ENCODE measurements at places on chromosomes 11 and 22.

- DNase-seq = no peak
These were observed 1.1 kb downstream of the MAPK12 start for GRCh38 chr22:50260434-50260800.

GRCh38 chr22:40289991-40290459, 56.3 kb upstream of the ADSL start:
- peak; percentile 35 for DNase-seq

- DNase-seq = no peak
These were observed 728.8 kb downstream of the NELL1 start for GRCh38 chr11:21398195-21398594.

DNA sequence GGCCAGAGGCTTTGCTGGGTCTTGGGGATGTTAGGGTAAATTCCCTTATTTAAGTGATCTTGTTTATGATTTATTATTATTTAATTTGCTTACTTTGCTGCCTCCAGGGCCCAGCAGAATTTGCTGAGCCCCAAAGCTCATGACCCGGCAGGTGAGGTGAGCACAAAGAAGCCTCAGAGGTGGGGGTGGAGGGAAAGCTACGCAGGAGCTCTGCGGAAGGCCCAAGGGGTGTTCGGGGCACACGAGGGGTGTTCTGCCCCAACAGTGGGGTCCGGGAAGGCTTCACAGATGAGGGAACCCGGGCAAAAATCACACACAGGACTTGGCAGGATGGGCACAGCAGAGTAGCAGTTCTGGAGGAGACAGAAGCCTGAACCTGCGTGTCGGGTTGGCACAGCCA, 6.7 kb upstream of the LINC01488 start:
- no peak for DNase-seq

GRCh38 chr22:49143812-49144211, 683.9 kb downstream of the BRD1 start:
- no peak for DNase-seq

GRCh38 chr11:77783025-77783424, 37.5 kb downstream of the RSF1 start:
- DNase-seq = no peak

- no peak for DNase-seq
These were observed 14.4 kb downstream of the CDKN1C start for GRCh38 chr11:2870969-2871680.

- DNase-seq = no peak
These were observed 30.3 kb downstream of the SAMM50 start for GRCh38 chr22:43985532-43985931.

DNA sequence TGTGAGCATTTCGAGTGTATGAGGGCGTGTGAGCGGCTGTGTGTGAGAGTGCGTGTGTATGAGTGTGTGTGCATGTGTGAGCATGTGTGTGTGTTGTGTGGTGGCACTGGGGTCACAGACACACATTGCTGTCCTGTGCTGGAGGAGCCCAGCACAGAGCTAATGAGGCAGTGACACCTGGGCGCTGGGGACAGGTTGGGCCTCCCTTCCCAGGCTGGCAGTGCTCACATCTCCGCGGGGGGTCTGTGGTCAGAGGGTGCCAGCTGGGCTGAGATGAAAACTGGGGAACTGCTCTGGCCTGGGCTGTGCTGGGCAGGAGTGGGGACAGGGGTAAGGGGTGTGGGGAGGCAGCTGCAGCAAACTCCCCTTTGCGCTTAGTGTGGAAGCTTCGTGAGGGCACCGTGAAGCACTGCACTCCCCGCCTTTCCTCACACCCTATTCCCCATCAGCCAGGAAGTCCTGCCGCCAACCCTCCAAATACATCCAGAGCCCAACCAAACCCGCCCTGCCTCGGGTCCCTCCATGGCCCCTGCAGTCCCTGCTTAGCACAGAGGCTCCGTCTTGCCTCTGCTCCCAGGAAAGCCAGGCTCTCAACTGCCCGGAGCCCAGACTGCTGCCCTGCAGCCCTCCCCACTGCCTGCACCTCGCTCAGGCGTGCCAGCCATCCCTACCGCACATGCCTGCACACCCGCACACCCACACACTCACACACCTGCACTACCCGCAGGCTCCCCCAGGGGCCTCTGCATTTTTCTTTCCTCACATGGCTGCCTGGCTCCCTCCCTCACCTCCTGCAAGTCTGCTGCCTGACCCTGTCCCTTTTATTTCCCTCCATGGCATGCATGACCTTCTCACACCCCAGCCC, 62.0 kb upstream of the THY1 start:
- DNase-seq = no peak

GRCh38 chr11:12278766-12279671, 98.4 kb upstream of the PARVA start:
- DNase-seq = no peak

- no peak for DNase-seq
These were observed 82.0 kb upstream of the SC5D start for GRCh38 chr11:121210445-121211080.

DNA sequence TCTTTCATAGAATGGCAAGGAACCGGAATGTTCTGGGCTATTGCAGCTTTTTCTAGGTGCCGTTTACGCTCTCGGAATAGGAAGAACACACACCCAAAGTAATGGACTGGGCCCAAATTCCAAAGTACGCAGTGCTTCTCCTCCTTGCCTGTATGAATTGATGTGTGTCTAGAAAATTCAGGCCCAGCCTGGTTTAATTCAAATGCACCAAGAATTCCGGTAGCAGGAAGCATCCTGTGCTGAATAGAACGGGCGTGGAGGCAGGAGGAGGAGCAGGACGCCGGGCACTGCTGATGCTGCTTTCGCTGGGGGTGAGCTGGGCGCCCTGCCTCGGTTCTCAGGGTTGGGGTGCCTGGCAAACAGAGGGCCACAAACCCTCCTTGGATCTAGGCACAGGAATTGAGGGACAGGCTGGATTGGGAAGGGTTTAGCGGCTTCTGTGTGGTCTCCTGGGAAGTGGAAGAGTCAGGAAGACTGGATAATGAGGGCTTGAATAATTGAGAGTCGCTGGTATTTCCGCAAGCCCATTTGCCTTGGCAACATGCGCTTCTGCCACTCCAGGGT, 2.0 kb downstream of the PARVB start:
- DNase-seq = no peak

- DNase-seq = no peak
These were observed 1491.1 kb downstream of the TBC1D22A start for GRCh38 chr22:48253573-48253972.

GRCh38 chr11:13288375-13289029, 10.9 kb downstream of the BMAL1 start:
- no peak for DNase-seq

GRCh38 chr11:126317756-126318573, 14.1 kb downstream of the DCPS start:
- DNase-seq = no peak

DNA sequence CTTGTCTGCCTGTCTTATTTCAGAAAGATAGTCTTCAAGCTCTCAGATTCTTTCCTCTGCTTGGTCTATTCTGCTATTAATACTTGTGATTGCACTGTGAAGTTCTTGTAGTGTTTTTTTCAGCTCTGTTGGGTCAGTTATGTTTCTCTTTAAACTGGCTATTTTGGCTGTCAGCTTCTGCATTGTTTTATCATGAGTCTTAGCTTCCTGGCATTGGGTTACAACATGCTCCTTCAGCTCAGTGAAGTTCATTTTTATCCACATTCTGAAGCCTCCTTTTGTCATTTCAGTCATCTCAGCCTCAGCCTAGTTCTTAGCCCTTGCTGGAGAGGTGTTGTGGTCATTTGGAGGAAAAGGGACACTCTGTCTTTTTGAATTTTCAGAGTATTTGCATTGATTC, 15.5 kb upstream of the DEPDC7 start:
- DNase-seq = no peak

DNA sequence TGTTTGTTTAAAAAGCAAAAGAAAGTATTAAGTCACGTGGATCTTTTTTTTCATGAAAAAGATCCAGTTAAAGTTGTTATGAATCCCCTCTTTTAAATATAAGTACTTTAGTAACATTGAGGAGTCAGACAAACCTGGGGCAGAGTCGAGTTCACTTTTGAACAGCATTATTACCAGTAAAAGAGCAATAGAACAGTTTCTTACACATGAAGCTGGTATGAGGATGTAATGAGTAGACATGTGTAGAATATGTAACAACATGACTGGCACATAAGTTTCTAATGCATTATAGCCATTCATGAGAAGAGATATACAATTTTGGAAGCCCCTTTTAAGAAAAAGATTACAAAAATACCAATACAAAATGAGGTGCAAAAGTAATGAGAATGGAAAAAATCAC, 7.6 kb upstream of the MUC15 start:
- DNase-seq = no peak

DNA sequence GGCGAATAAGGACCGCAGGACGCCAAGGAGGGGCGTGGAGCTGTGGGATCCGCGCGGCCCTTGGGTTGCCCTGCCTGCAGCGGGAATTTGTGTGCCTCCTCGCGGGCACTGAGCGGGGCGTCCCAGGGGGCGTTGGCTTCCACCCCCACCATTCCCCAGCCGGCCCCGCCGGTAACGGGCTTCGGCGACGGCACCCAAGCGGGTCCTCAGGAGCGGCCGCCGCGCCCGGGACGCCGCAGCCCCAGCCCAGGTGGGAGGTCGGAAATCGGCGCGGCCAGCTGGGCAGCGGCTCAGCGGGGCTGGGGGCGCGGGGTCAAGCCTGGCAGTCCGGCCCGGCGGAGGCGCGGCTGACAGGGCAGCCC, 320 bp downstream of the CLTCL1 start:
- no peak for DNase-seq

DNA sequence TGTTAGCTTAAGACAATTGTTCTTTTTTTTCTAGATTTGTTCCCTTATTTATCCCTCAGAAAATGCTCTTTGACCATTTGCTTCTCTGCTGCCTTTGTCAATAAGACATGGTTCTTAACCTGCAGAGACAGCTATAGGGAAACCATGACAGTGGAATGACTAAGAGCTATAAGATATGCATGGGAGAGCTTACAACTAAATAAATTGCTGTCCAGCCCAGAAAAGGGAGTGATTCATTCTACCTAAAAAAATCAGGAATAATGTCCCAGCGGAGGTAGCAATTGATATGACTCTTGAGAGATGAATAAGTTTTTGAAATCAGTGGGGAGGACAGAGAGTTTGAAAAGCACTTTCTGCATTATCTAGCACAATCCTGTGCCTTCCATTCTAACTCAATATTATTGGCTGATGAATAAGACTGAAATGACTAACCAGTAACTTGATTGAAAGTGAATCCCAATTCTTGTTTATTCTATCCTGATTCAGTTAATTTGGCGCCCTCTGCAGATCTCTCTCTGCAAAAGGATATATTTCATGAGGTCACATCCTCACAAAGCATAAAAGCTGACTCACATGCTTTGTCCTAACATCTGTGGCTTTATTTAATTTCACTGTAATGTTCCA, 680.5 kb upstream of the API5 start:
- DNase-seq = no peak

DNA sequence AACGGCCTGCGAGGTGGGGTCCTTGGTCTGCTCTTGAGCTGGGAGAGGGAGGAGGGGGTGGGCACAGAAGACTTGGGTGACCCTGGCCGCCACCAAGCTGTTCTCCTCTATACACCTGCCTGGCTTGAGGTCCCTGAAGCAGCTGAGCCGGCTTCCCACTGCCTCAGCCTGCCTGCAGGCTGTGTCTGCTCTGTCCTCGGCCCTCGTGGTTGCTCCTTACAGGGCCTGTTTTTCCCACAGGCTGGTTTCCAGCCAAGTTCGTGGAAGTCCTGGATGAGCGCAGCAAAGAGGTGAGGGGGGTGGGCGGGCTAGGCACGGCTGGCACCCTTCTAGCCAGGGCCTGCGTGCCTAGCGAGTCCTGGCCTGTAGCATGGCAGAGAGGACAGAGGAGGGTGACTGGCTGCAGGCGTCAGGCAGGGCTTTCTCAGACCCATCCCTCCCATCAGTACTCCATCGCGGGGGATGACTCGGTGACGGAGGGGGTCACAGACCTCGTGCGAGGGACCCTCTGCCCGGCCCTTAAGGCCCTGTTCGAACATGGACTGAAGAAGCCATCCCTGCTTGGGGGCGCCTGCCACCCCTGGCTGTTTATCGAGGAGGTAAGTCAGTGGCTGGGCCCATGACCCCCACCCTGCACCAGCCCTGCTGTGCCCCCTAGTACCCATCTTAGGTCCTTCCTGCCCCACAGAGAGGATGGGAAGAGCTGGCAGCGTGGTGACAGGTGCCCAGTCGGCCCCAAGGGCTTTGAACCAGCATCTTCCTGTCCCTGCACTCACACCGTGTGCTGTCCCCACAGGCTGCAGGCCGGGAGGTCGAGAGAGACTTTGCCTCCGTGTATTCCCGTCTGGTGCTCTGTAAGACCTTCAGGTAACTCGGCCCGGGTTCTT, 37.7 kb downstream of the SGSM3 start:
- DNase-seq = no peak

DNA sequence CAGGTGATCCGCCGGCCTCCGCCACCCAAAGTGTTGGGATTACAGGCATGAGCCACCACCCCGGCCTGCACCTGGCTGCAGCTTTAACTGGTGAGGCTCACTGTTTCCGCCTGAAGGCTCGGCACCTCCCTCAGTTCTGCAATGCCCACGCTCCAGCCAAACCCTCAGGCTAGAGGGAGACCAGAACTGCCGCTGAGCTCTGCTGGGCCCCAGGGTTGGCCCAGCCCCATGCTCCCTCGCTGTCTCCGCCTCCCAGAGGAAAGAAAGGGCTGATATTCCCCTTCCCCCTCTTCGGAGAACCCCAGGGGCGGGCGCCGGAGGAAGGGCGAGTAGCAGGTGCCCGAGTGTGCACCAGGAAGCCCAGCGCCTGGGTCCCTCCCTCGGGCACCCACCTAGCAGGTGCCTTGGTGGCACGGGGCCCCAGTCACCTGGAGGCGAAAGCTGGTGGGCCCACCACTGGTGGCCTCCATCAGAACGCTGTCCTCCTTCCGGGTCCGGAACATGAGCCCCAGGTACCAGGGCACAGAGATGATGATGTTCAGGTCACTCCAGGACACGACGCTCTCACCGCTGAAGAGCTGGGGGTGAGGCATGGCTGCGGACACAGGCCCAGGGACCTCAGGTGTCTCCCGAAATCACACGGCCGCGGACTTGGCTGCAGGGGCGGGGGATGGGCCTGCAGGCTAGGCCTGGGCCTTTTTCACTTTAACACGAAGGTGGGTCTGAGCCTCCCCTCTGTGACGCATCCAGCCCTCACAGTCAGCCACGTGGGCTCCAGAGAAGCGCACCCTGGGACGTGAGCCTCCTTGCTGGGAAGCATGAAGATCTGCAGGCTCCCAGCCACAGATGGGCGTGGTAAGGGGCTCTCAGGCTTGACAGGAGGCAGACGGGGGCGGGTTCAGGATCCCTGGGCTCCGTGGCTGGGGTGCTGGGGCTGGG, 73.3 kb downstream of the TRMU start:
- DNase-seq = no peak

DNA sequence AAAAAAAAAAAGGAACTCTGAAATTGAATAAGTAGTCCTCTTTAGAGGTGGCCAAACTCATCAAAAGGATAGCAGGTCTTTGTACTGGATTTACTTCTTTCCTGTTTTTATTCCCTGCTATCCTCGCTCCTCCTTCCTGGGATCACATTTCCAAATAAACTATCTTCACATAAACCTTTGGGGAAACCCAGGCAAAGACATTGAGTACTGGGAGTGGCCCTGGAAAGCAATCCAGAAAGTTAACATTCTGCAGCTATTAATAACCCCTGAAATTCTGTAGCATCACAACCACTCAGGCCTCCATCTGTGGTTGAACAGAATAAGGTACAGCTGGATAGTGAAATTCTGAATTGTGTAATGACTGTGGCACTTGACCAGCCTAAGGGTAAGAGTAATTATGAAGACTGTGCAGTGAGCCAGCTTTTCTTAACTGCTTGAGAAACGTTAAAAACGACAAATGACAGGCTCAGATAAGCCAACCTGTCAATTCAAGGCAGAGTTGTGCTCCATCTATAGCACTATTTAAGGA, 58.8 kb downstream of the ISX start:
- no peak for DNase-seq

- DNase-seq = no peak
These were observed 32.4 kb upstream of the SCUBE2 start for GRCh38 chr11:9123595-9124304.

Data from stimulated activated CD4-positive, alpha-beta T cell treated with anti-CD3 and anti-CD28 coated beads, Interleukin-1b, Interleukin-23, amount 100 ng/mL, for 1 hour (primary cell).